ENCODE measurements at places on chromosomes 3 and 15.
A peak's percentile ranks its signal among the peaks of the same experiment; 100 is the strongest.

DNA sequence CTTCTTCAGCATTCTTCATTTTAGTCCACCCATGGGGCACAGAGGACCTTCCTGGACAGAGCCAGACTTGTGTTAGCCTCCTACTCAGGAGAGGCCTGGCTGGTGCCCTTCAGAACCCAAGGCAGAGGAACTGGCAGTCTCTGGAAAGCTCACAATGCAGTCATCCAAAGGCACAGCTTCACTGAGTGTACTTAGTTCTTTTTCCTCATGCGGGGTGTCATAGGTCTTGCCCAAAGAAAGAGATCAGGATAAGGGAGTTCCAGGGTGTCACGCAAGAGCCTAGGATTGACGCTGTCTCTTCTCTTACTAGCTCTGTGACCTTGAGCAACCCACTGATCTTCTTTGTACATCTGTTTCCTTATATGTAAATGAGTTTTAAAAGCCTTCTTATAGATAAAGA is 58.7 kb downstream of the CD200 start:
- DNase-seq, result no peak

DNA sequence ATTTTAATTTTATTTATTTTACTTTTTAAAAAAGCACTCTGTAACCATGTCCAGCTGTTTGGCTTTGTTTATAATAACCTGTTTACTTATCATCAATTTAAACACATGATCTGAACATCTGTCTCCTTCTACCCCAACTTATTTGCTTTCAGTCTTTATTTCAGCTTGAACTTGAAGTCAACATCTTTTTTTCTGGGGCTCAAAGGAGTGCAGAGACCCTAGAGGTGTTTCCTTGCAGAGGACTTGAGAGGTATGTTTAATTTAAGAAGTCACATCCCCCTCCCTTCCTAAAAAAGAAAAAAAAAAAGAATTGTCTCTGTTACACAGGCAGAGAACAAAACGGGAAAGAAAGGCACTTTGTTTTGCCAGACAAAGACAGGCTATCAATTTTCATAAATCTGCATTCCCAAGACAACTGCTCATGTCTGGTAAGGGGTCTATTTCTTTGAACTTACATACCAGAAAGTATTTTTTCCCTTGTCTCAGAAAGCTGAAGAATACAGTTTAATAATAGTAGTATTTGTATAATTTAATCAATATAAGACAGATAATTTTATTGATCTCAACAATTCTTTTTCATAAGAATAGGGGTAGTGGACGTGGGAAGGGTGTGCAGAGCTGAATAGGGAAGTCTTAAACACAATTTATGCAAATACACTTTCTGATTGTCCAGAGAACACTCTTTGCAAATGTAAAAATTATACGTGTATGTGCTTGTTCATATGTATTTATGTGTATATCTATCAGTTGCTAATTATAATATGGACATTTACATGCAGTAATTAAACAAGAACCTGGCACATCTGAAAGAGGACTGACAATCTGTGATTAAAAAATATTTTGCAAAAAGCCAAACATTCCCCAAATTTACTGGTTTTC is 109.7 kb upstream of the PDZRN3 start:
- DNase-seq, result no peak

- DNase-seq, result no peak
These were observed 1.1 kb upstream of the GABRB3 start for GRCh38 chr15:26773917-26774316.

GRCh38 chr3:41088882-41089281 is 110.4 kb upstream of the CTNNB1 start:
- no peak for DNase-seq

- DNase-seq, result peak; percentile 51
These were observed 48.0 kb upstream of the RAB6B start for GRCh38 chr3:133943639-133944141.

- DNase-seq, result no peak
These were observed 20.1 kb upstream of the LDHAL6B start for GRCh38 chr15:59186501-59186900.

DNA sequence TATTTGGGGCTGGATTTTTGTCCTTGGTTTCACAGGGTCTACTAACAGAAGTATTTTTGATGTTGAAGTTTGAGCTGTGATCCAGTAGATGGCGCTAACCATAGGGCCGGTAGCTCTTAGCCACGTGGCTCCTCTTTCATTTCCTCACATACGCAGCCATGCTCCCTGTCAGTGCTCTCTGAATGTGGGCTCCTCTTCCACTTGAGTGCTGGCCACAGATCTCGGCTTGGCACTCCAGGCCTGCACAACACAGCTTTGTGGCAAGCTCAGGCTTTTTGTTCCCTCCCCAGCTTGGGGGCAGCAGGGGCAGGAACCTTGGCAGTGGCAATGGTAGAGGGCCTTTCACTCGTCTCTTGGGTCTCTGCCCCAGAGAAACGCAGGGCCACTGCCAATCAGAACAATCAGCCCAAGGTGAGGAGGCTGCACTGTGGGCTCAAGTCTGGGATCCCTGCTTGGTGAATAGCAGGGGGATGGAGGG is 18.6 kb upstream of the DNAAF4 start:
- DNase-seq, result no peak

- DNase-seq, result no peak
These were observed 24.1 kb downstream of the PIGB start for GRCh38 chr15:55343168-55343567.

- DNase-seq, result no peak
These were observed 31.7 kb upstream of the RAB11A start for GRCh38 chr15:65837301-65838294.

- DNase-seq, result no peak
These were observed 89.7 kb downstream of the SEC22A start for GRCh38 chr3:123291404-123291803.

- no peak for DNase-seq
These were observed 128.3 kb upstream of the SEMA6D start for GRCh38 chr15:47588958-47589357.

- DNase-seq, result no peak
These were observed 24.0 kb upstream of the SPTSSB start for GRCh38 chr3:161395115-161396012.

DNA sequence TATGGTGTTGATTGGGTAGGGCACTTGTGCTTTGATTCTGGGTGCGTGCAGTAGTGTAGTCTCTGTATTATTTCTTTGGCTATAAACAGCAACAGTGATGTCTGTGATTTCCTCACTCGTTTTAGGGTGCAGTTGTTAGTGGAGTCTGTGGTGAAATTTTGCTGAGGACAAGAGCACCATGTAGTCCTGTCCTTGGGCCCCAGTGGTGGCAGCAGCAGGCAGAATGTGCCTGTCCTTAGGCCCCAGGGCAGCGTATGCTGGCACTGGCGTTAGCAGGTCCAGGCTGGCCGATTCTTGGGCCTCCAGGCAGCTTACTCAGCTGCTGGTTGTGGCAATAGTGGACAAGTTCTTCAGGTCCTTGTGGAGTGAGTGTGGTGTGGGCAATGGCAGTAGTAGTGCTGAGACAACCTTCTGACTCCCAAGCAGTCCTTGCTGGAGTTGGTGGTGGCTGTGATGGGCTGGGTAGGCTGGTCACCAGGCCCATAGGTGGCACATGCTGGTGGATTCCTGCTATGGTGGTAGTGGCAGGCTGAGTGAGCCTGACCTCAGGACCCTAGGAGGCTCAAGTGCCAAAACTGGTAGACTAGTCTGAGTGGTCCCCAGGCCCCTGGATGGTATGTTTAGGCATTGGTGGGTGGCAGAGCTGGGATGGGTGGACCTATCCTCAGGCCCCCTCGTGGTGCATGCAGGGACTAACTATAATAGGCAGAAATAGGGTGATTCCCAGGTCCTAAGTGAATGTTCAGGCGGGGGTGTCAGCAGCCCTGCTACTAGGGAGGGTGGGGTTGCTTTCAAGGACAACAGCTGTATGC is 56.3 kb downstream of the TNFAIP8L3 start:
- DNase-seq, result no peak

- no peak for DNase-seq
These were observed 61.1 kb downstream of the DIPK2A start for GRCh38 chr3:144032531-144033239.

DNA sequence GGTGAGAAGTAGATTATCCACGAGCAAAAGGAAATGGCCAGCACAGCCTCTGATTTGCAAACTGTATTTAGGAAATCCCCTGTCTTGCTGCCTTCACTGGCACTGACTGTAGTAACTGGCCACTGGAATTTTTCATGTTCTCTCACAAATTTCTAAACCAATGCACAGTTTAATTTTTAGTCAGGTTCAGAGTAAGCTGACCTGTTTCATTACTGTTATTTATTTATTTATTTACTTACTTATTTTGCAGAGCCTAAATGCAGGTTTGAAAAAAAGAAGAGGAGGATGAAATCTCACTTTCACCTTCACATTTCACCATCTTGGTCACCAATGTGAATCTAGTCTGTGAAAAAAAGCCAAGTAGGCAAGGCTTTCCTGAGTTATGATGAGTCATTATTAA is 291.0 kb downstream of the PLOD2 start:
- DNase-seq, result no peak

DNA sequence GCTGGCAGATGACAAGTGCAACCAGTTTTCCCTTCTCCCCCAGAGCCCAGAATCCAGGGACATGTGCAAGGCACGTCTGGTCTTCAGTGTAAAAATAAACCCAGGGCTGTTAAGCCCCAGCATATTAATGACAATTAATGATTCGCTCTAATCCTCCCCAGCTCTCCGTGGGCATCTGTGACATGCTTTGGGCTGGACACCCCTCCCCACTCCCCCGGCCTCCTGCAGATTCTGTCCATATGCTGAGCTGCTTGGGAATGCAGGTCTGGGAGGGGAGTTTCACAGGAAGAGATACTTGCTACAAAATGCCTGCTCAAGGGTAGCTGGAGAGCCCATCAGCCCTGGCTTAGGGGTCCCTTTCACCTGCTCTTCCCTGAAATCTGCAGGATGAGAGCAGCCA is 43.0 kb upstream of the NTRK3 start:
- DNase-seq, result no peak

DNA sequence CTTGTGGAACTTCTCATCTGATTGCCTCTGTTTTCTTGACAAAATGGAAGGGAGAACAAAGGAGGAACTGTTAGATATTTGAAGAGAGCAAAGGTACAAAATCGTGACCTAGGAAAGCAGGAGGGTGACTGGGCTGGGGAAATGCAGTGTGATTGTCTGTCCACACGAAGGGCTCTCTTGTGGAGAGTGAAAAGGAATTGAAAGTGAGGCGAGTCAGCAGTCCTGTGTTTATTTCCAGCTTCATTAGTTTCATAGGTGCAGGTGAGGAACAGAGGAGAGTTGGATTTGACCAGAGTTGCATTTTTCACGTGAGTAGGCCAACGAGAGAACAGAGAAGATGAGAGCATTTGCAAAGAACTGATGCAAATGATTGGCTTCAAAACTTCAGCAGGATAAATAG is 336.4 kb upstream of the SATB1 start:
- DNase-seq, result no peak

GRCh38 chr15:87929841-87930240 is 326.7 kb downstream of the NTRK3 start:
- DNase-seq, result no peak

- no peak for DNase-seq
These were observed 72.6 kb downstream of the NPTN start for GRCh38 chr15:73560501-73561117.

- DNase-seq, result peak; percentile 69
These were observed 22.4 kb downstream of the PLA2G4F start for GRCh38 chr15:42133886-42134502.

DNA sequence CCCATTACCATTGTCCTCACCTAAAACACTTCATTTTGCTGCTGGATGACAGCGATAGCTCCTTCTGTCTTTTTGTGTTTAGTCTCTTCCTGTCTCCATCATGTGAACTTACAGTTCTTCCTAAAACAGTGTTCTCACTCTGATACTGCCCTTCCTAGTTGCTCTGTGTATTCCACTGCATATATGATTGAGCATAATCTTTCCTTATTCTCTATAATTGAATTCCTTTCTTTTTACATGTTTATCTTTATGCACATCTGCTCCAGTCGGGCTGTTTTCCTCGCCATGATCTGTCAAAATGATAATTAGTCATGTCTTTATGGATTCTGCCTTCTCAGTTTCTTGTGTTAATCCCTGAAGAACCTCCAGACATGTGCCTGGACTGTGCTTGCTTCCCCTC is 405.1 kb upstream of the SEMA6D start:
- no peak for DNase-seq

DNA sequence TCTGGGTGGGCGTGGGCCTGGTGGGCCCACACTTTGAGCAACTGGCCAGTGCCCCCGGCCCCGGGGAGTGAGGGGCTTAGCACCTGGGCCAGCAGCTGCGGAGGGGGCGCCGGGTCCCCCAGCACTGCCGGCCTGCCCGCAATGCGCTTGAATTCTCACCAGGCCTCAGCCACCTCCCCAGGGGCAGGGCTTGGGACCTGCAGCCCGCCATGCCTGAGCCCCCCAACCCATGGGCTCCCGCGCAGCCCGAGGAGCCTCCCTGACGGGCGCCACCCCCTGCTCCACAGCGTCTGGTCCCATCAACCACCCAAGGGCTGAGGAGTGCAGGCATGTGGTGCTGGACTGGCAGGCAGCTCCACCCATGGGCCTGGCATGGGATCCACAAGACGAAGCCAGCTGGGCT is 484.3 kb downstream of the UNC13C start:
- DNase-seq, result no peak

DNA sequence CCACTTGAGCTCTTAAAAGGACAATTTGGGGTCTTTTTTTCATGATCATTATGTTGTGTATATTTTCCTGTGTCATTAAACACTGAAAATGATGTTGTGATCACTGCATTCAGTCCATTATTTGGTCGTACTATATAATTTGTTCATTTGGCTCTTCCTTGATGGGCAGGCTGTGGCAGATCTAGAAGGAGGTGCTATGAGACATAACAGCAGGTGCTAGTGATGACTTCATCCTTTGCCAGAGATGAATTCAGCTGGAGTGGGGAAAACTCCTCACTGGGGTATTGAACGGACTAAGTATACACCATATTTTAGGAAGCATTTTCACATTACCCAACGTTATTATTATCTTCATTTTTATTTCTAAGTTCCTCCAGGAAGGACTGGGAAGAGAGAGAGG is 12.0 kb downstream of the CMTM7 start:
- no peak for DNase-seq

DNA sequence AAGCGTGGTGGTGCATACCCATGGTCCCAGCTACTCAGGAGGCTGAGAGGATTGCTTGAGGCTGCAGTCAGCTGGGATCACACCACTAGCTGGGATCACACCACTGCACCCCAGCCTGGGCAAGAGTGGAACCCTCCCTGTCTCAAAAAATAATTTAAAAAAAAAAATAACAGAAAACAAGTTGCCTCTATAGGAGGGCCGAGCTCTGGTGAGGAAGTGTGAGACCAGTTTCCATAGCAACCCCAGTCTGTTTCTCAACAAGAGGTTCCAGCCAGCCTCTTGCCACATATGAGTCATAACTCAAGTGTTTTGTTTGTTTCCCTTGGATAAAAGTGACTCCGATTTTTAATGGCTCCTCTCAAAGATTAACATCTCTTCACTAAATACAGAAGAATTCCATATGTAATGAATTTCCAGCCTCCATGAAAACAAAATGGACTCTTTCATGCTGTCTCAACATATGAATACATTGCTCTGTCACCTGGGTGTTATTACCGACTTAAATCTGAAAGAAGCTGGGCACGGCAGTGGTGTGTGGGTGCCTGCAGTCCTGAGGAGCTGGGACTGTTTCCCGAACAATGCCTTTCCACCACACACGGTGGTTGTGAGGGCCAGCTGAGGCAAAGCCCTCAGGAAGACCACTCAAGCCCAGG is 19.7 kb downstream of the TMEM43 start:
- peak; percentile 81 for DNase-seq

All from Peyer's patch (tissue), 4 donors.